ENCODE measurements at places on chromosomes 4 and X.

DNA sequence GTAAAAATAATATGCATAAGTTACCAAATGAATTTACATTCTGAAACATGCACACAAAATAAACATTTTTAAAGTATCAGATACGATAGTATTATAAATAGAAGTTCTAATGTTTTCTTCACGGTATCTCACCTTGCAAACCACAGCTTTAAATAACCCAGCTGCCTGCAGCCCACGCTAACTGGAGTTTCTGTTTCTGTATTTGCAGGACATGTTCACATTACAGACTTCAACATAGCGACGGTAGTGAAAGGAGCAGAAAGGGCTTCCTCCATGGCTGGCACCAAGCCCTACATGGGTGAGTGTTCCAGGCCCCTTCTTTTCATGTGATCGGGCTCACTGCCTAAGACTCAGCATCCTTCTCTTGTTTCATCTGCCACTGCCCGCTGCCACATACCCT, 291.7 kb downstream of the EVC2 start:
- DNase-seq, result no peak

GRCh38 chrX:110310896-110311295, 7.0 kb downstream of the AMMECR1 start:
- DNase-seq, result no peak

DNA sequence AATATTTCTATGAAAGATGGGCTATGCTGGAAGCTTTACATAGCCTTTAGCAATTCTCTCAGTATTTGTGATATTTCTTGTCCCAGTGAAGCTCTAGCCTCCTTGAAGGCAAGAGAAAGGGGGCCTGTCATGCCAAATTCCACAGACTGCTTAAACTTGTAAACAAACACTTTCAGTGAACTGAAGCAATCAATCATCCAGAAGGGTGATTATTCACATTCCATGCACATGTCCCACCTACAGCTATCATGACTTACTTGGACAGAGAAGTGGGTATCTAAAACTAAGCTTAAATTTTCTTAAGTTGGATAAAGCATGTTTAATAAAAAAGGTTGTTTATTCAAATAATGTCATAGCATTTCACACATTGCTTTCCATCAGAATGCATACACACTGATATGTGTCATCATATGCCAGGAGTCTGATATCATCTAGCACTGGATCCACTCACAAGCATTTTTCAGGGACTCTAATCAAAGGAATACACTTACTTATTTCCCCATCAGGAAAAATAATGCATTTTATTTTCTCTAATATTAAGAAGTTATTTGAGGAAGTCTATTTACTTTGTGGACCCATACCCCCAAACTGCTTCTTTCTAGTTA, 1.2 kb upstream of the FSTL5 start:
- no peak for DNase-seq

GRCh38 chrX:33336783-33337182, 125.4 kb upstream of the DMD start:
- DNase-seq, result no peak

DNA sequence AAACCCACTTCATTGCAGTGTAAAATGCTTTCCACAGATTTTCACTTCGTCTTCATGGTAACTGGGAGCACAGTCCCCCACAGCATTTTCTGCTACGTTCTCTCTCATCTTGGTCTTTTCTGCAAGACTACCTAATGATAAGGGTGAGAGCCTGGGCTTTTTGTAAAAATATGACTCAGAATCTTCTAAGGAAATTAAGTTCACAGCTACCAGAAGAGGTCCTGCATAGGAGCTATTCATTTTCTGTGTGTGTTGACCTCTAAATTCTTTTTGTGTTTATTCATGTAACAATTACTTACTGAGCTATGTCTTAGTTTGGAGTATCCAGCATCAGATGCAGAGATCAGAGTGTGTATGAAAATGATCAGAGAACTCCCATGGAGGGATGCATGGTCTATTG, 192.2 kb downstream of the CPEB2 start:
- DNase-seq, result no peak

DNA sequence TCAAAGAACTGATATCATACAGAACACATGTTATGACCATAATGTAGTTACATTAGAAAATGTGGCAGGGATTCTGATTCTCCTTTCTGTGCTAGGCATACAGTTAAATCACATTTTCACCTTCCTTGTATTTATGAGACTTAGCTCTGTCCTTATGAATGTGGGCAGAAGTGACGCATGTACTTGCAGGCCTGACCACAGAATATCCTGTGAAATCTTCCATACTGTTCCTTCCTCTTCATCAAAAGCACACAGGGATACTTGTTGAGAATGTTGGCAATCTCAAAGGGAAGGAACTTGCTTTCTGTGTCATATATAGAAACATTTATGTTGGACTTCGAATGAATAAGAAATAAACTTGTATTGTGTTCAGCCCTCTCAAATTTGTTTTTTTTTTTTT, 17.2 kb upstream of the MYOZ2 start:
- no peak for DNase-seq

DNA sequence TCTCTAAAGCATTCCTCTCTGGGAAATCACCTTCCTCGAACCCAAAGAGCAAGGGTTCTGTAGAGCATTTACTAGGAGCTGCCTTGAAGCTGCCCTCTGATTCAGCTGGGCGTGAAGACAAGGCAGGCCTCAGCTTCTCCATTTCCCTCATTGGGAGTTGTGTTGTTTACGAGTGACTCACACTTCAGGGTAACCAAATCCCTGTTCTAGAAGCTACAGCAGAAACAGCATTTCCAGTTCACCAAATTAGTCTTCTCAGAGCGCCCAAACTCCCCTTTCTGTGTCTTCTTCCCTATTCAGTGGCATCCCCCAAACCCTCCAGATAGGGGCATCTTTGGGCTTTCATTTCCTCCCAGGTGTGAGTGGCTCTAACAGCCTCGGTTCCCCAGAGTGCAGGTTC, 863 bp upstream of the XPNPEP2 start:
- DNase-seq, result no peak

DNA sequence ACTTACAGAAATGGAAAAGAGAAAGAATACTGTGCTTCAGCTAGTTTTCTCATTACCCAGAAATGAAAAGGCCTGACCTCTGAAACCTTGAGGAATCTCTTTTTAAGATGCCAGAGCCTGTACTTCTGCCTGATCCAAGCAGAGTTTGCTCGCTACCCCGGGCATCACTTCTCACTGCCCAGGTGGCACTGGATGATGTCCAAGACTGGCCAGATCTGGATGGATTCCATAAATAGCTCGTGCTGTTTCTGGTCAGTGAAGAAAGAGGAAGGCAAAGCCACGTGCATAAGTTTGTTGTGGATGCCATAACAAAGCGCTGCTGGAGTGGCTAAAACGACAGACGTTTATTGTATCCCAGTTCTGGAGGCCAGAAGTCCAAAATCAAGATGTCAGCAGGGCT, 133.5 kb downstream of the TBL1X start:
- no peak for DNase-seq

DNA sequence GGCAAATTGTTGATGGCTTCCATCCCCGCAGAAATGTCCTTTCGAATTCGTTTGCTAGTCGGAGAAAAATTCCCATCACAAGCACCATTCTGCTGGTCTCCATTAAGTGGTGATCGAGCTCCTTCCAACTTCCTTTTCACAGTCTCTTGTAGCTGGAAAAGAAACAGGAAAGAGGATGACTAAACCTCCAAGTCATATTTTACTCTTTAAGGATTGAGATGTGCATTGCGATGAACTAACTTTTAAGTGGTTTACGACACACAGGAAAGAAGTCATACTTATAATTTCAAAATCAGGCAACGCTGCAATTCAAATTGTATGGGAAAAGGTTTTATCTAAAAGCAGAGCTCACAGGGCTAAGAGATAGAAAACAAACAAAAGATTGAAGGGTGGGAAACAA, 225.2 kb downstream of the MGST2 start:
- DNase-seq, result no peak

DNA sequence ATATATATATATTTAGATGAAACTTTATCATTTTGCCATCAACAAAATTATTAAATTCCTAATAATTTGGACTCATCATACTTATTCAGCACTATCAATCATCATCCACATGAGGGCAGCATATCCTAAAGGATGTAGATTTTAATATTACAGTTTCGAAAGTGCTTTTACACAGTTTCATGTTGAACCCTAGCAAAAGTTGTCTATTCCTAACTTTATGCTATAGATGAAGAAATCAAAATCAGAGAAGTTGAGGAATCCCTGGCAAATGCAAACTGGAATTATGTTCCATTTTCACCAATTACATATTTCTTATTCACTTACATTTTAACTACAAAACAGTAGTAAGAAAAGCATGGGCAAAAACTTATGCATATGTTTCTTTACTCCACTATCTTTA, 36.6 kb upstream of the UGT2A1 start:
- DNase-seq, result no peak

DNA sequence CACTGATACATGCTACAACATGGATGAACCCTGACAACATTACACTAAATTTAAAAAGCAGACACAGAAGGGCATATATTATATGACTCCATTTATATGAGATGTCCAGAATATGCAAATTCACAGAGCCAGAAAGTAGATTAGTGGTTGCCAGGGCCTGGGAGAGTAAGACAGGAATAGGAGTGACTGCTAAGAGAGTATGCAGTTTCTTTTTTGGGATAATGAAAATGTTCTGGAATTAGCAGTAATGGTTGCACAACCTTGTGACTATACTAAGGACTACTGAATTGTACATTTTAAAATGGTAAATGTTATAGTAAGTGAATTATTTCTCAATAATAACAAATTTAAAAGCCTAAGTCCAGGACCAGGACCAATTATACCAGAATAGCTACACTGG, 29.5 kb upstream of the NUP54 start:
- no peak for DNase-seq

- no peak for DNase-seq
These were observed 30.6 kb upstream of the SORCS2 start for GRCh38 chr4:7161721-7162214.

- no peak for DNase-seq
These were observed 174.0 kb downstream of the AFAP1 start for GRCh38 chr4:7765666-7766065.

GRCh38 chr4:187849556-187850225, 145.9 kb upstream of the ZFP42 start:
- DNase-seq, result no peak

DNA sequence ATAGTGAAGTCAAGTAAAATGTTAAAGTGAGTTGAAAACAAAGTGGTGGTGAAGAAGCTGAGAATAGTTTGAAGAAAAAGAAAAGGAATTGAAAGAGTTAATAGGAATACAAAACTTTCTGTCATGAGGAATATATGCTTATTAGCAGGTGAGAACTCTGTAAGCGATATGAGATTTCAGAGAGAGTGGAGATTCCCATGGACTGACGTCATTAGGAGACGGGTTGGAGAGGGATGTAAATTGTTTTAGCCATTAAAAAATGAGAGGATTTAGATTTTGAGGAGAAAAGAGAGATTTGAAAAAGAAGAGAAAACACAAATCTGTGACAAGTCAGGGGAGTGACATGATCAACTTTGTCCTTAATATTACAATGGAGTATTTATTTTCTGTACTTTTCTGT, 11.7 kb downstream of the NDST4 start:
- no peak for DNase-seq

DNA sequence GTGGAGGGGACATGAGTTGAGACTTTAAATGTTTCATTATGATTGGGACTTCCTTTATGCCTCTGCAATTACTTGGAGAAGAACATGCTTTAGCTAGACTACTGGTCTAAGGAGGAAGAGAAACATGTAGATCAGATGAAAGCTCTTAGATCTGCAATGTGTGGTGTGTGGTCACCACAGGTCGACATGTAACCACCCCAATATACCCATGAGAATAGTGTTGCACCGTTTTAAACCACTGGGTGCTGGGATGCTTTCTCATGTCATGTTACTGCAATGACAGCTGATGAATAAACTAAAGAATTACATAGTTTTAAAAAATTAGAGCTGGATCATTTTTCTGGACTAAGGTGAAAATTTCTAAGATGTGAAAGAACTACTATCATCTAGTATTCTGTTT, 1039.7 kb downstream of the RAPGEF2 start:
- no peak for DNase-seq

GRCh38 chrX:3526071-3526470, 179.6 kb upstream of the MXRA5 start:
- DNase-seq, result no peak

DNA sequence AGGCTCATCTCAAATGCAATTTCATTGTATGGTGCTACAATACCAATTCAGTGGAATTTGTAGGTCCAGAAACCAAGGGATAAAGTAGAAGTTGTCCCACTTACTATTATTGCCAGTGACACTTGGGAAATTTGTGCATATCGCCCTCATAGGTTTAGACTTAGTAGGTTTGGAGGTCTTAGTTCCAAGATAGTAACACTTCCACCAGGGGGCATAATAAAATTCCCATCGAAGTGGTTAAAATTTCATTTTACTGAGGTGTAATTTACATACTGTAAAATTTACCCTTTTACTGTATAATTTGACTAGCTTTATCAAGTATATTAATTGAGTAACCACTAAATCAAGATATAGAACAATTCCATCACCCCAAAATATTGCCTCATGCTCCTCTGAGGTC, 174.6 kb downstream of the INPP4B start:
- no peak for DNase-seq

DNA sequence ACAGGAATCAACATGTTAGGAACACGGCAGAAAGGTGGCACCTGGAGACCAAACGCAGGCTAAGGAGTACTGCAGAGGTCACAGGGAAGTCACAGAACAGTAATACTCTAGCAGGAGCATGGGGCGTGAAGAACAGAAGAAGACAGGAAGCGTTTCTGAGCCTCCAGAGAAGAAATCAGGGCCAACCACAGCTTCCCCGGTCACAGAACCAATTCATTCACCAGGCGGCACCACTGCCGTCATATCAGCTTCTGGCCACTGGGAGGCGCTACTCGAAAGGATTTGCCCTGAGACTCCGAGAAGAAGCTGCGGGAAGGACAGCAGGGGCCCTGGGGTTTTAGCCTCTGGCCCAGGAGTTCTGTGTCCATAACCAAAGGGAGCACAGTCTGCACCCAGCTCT, 78.0 kb upstream of the DRD5 start:
- peak; percentile 76 for DNase-seq

- no peak for DNase-seq
These were observed 19.6 kb downstream of the TMEM31 start for GRCh38 chrX:103730147-103730795.

DNA sequence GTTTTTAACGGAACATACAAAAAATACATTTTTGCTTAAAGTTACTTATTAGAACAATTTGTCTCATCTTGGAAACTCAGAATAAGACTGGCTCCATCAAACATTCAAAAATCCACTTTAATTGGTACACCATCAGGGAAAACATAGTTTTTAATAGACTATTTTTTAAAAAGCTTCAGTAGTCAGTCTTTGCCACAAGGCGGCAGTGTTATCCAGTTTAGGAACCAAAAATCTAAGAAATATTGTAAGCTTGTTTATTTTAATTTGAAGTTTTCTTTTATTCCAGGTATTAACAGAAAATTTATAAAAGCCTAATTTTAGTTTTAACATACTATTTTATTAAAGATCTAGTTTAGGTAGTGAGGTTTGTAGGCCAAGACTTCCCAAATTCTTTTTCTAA, 107.7 kb downstream of the APOOL start:
- DNase-seq, result no peak

DNA sequence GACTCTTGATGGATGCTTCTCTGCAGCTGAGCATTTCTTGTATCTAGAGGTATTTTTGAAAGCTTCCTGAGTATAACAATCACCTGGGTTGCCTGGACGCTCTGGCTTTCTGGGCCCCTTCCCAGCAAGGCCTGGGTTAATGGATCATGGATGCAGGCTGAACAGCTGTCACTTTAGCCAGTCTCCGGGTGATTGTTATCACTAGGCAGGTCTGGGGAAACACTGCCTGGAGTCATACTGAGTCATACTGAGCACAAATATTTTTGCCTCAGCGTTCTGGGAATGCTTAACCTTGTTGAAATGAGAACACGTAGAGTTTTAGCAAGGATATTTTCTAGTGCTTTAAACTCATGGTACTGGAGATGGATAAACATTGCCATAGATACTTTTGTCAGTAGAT, 102.6 kb downstream of the PHEX start:
- no peak for DNase-seq
